ENCODE measurements at places on chromosomes 3 and 15. TPM values are rescaled to one million over a fixed set of nuclear protein-coding genes. Genes with fewer than 3 reads are reported as not detected.

The BCHE gene
- not detected for total RNA-seq

The PLS1 gene
- 4.6 TPM for total RNA-seq

The LDHAL6B gene
- not detected for total RNA-seq

The FOXL2NB gene
- total RNA-seq = not detected

DNA sequence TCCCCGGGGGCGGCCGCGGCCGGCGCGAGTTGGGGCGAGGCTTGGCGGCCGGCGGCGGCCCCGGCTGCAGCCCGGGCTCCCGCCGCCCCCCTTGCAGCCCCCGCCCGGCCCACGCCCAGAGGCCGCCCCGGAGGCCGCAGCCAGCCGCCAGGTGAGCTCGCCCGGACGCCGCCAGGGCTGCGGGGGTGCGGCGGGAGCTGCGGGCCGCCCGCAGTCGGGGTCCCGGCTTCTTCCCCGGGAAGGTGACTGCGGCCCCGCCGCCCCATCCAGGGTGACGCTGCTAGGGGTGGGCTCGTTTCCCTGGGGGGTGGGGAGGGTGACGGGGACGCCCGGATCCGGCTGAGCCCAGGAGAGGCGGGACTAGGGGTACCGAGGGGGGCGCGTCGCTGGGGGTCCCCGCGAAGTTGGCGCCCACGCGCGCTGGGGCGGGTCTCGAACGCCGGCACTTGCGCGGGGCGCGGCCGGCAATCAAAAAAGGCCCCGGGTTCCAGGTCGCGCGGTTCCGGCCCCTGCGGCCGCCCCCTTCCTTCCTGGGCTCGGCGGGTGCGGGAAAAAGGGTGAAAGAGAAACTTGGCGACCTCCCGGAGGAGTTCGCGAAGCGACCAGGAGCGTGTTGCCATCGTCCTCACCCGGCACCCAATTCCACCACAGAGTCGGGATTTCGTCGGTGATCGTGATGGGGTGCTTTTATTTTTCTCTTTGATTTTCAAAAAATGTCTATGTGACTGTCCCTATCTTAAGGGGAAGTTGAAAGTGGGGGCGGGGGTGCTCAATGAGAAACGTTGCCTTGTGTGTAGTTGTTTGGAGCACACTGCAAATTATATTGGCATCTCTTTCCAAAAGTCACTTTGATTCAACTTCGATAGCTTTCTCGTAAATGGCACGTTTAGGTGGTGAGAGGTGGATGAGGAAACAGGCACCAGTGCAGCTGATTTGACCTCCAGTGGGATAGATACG is 619 bp downstream of the ATXN7 start:
- peak; percentile 85 for DNase-seq

DNA sequence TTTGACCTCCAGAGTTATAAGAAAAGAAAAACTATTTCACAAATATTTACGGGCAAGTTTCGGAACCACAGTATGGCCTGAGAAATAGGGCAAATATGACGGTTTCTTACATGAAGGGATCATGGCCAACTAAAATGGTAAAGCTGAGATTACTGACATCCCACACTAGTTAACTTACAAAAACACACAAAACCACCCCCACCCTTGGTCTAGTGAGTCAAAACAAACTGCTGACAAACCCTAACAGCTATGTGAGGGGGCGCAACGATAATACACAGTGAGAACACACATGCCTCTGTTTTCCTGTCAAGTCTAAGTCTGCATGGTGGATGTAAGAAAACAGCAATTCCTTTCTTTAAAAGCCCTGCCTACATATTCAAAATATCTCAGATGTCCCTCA is 32.3 kb downstream of the CBLB start:
- peak; percentile 68 for DNase-seq

- peak; percentile 20 for DNase-seq
These were observed 99.9 kb downstream of the CD200R1L start for GRCh38 chr3:112746675-112747280.

DNA sequence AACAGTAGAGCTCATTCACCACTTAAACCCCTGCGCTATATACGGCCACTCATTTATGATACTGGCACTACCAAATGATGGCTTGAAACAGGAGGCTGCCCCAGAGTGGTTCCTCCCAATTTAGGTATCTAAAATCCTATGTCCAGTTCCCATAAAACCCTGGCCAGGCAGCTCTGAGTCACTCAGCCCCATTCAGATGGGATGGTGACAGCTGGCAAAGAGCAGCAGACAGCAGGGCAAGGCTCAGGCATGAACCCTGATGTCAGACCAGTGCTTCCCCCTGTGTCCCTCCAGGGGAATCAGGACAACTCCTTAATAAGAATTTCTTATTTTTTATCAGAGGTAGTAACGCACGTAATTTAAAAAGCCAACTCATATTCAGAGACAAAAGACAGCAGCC is 77.2 kb upstream of the RNU6-1 start:
- no peak for DNase-seq

GRCh38 chr3:5299161-5299560 is 111.7 kb downstream of the EDEM1 start:
- no peak for DNase-seq

Data from activated CD4-positive, alpha-beta T cell treated with anti-CD3 and anti-CD28 coated beads, Interleukin-2, amount 10 ng/mL, durations not matched to agents 24 days and 14 days (primary cell).